ENCODE measurements at places on chromosomes 3 and 15.

GRCh38 chr3:67384760-67385397 is 269.5 kb downstream of the SUCLG2 start:
- DNase-seq: peak; percentile 30

DNA sequence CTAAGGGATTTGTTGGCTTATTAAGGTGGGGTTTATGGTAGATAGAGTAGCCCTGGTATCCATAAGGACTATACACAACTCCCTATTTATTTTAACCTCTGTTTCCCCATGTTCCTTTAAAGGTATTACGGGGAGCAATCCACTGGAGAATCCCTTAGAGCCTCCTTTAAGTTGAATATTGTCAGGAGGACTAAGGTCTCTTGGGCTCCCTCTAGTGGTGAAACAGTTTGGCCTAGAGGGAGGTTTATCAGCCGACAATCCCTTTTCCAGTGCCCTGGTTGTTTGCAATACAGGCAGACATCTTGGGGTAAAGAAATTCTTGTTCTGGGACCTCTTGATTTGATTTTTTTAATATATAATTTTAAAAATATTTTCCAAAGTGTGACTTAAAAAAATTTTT is 12.9 kb downstream of the OPA1 start:
- peak; percentile 57 for DNase-seq

DNA sequence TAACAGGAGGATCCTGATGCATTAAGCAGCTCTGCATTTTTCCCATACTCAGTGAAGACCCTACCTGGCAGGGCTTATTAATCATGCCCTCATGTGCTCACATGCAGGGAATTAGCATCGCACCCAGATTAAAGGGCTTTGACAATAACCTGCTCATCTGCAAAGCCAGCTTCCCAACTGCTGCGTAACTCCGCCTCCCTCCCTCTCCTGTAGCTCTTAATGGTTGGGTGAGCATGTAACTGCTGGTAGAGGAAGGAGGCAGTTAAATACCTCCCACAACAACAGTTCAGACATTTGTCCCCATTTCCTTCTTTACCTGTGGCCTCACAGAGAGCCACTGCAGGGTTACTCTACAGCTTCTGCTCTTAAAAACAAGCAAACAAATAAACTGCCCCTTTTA is 203.6 kb upstream of the WNT5A start:
- no peak for DNase-seq

GRCh38 chr3:133380481-133381225 is 19.2 kb upstream of the BFSP2 start:
- no peak for DNase-seq

GRCh38 chr3:32381922-32382321 is 9.7 kb upstream of the CMTM7 start:
- DNase-seq: no peak

DNA sequence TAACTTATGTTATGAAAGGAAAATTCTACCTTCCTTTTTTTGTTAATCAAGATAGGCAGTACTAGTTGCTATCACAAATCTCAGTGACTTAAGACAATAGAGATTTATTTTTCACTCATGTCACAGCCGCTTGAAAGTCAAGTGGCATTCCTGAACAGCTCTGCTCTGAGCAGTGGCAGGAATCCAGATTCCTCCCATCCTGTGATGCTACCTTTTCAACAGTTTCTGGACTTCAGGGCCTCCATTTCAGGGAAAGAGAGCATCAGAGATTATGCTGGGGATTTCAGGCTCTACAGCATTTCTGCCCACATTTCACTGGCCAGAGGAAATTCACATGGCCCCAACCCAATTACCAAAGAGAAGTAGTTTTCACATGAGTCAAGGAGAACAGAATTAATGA is 83.4 kb downstream of the IL1RAP start:
- DNase-seq: no peak

DNA sequence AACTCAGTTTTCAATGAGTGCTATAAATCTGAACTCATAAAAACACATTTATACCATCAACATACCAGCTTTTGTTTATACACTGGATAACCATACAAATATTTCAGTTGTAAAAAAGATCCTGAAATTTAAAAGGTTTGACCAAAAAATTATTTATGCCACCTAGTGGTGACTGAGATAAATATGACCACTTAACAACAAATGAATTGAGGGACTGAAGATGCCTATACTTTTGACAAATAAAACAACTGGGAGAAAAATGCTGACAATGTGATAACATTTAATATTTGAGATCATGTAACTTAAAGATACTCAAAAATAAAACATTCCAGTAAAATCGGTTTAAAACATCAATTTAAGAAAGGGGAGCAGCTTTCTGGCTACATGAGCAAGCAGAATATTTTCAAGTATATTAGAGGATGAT is 30.4 kb downstream of the ATG3 start:
- DNase-seq: peak; percentile 77

DNA sequence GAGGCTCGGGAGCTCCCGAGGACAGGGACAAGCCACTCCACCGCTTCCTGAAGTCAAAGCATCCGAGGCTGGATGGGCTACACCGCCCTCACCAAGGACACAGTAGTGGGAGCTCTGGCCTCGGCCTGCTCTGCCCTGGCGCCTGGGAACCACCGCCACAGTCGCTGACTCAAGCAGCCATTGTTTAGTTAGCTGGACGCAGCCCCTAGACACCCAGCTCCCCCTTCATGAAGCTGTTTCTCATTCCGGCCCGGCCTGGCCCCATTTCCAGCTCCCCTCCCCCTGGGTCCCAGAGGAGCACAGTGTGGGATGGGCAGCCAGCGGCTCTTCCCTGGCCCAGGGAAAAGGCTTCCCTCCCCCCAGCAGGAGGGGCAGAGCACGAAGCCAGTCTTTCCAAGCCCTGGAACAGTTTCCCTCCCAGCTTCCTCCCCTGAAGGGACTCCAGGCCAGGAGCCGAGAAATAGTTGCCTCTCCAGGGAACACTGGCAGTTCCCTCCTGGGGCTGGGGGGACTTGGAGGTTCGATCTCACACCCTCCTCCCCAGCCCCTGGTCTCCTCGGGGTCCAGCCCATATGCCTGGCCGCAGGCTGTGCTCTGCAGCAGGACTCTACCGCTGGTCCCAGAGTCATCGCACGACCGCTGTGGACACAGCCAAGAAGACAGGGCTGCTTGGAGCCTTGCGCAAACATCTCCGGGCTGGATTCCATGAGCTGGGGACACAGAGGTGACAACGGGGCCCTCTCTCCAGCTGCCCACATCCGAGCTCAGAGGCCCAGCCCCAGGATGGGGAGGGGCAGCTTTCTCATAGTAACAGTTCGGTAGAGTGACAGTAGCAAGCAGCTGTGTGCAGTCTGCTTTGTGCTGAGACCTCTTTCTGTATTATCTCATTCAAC is 10.0 kb downstream of the PLXND1 start:
- DNase-seq: peak; percentile 82

DNA sequence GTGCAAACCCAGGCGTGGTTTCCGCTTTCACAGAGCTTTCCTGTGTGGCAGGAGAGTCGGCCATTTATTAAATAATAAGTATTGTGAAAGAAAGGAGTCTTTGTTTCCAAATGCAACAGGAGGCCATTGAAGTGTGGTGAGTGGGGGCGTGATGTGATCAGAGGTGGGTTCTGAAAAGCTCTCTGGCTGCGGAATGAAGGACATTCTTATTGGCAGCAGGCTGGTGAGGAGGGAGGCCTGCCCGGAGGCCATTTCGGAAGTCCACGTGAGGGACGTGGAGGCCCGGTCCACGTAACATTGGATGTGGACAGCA is 11.1 kb downstream of the ARNT2 start:
- no peak for DNase-seq

- no peak for DNase-seq
Measured at GRCh38 chr3:46922871-46923558, 45.5 kb downstream of the PTH1R start.

GRCh38 chr3:141275032-141275422 is 43.4 kb downstream of the PXYLP1 start:
- DNase-seq: no peak

DNA sequence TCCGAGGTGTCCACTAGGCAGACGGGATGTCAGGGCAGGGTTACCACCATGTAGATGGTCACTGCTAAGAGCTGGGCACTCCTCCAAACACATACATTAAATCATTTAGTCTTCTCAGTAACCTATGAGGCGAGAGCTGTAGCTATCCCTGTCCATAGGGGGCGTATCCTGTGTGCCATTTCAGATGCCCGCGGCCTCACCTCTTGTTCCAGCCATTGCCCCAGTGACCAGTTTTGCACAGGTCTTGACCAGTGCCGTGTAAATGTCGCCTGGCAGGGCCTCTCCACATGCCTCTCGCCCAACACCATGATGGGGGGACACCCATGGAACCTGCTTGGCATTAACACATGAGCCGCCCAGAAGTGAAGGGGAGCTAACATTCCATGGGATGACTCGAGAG is 20.8 kb upstream of the SRP14 start:
- no peak for DNase-seq

DNA sequence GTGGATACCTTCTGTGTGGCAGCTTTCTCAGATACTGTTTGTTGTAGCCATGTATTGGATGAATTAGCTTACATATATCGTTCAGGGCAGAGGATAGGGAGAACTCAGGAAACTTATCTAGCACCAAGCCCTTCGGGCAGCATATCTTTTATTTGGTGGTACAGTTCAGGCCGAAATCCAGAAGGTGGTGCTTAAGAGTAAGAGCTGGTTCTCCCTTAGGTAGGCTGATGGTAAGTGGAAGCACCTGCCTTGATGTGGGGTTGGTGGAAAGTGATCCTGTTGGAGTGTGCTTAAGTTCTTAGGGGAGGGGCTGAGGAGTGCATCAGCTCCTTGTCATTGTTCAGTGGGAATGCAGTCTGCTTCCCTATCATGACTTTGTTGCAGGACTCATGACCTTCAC is 187.5 kb downstream of the DOCK3 start:
- no peak for DNase-seq

DNA sequence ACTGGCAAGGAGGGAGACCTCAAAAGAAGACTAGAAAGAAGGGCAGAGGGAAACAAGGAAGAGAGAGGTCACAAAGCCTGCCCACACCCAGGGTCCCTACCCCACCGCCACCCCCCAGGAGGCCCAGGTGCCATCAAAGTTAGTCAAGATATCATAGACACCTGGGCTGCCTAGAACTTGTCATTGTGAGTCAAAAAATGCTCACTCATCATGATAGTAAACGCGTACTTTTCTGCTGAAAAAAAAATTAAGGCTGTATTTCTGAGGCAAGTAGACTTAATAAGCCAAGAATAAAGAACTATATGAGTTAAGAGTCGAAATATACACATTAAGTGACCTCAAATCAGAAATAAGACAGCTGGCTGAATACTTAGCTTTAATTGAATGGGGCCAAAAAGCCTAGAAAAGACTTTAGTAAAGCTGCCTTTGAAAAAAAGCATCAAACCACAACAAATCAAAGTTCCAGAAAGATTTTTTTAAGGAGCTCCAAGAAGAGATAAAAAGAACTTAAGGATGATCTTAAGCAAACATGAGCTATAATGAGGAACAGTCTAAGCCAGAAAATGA is 415.5 kb upstream of the PPP2R3A start:
- DNase-seq: no peak

- no peak for DNase-seq
Measured at GRCh38 chr15:74461847-74462511, 1.0 kb upstream of the UBL7 start.

DNA sequence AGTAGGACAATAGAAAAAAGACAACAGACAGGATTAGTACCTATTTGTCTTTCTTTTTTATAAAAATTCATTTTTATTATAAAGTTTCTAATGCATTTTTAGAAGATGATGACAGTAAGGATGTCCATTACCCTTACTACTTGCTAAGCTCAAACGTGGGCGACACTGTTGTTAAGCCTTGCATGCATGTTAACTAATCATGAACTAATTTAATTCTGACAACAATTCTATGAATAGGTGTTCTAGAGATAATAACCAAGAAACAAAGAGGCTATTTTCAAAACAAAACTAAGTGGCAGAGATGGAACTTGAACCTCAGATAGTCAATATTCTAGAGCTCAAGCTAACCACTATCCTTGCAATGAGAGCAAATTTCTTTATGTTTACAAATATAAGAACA is 247.9 kb downstream of the GBE1 start:
- DNase-seq: no peak

GRCh38 chr3:23648996-23649395 is 156.8 kb upstream of the UBE2E1 start:
- no peak for DNase-seq

- DNase-seq: no peak
Measured at GRCh38 chr3:153852355-153852754, 268.8 kb upstream of the ARHGEF26 start.

DNA sequence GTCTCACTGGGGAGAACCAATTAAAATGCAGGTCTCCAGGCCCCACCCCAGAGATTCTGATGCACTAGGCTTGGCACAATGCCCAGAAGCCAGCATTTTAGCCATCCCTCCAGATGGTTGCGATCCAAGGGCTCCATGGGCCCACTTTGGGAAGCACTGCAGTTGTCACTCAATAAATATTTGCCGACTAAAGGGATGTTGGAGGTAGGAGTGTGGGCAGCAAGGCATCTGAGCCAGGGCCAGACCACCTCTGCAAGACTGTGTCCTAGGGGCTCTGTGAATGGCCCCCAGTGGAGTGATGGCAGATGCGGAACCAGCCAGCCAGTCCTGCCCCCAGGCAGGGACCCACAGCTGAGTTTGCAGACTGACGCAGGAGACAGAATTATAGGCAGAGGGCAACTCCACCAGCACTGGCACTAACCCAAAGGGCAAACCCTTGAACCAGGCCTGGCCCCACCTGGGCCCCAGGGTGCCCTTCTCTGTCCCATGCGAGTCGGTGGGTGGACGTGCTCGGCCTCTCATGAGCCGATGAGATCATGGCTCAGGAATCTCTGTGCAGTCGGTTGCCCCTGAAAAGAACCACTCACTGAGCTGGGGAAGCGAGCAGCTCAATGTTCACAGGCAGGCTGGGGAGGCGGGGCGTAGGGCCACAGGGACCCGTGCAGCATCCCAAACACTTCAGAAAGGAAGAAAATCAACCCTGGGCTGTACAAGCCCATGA is 49.7 kb downstream of the SEMA5B start:
- no peak for DNase-seq

DNA sequence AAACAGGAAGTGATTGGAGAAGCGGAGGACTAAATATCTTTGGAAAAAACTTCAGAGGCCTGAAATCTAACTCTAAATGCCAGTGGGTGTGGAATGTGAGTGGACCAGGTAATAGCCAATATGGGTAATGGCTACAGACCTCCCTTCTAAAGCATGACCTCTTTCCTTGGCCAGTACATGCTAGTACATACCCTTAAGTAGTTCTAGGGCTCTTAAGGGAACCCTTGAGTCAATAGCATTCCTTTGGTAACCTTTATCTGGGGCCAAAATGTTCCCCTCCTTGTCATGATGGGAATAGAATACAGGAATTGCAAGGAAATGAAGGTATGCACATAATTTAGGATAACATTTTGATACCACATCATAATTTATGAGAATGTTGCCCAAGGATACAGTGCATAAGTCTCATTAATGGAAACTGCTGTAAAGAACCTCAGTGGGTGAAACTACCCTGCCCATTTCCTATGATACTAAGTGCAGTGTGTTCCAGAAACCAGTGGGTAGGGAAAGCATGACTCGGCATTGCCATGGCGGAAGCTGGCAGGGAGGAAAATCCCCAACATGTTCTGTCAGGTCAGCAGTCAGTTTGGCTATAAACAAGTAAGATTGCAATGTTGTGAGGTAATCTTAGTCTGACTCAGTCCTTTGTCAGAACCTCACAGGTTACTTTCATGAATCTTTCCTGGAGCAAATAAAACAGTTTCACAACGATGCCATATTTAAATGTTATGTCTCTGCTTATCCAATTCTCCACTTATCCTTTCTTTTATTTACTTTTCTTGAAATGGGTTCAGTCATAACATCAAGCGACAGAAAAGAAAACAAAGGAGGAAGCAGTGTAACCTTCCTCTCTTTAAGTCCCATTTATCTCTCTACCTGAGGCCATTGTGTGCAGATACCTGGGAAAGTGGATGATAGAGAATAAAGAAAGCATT is 23.5 kb upstream of the RAP2B start:
- DNase-seq: no peak
